GM18507 (cell line): ENCODE measurements at places on chromosomes 12 and 14.

DNA sequence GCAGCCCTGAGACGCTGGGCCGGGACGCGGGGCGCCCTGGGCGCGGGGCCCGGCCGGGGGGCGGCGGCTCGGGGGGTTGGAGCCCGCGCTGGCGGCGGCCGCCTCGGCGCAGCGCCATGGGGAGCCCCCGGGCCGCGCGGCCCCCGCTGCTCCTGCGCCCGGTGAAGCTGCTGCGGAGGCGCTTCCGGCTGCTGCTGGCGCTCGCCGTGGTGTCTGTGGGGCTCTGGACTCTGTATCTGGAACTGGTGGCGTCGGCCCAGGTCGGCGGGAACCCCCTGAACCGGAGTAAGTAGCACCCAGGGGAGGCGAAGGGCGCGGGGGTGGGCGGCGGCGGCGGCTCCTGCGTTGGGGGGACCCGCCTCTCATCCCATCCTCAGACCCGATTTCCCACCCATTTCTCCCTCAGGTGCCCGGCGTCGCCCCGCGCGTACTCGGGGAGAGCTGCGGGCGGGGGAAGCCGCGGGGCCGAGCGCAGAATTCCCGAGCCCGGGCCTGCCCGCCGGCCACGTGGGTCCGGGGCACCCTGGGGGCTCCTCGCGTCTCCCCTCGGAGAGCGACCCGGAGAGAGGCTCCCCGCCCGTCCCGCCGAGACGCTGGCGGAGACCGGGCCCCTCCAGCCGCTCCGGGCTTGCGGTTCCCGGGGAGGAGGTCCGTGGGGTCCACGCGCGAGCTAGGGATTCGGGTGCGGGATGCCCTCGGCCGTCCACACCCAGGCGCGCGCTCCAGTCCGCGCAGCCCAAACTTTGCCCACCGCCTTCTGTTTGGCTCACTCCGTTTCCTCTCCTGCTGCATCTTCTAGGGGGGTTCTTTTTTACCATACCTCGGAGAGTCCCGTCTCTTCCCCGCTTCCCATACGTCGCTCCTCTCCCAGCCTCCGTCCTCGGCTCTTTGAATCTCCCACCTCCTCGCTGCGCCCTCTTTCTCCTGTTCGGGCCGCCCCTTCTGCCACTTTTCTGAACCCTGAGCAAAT is 807 bp downstream of the B4GALNT3 start:
- no peak for DNase-seq

- no peak for DNase-seq
Measured at GRCh38 chr12:47986832-47987231, 17.4 kb downstream of the COL2A1 start.

- DNase-seq = no peak
Measured at GRCh38 chr14:76280221-76280620, 95.7 kb upstream of the ESRRB start.

GRCh38 chr12:13000925-13001774 is 1.1 kb upstream of the HEBP1 start:
- DNase-seq = no peak

- no peak for DNase-seq
Measured at GRCh38 chr12:104207416-104208205, 8.0 kb upstream of the TXNRD1 start.

GRCh38 chr12:97046901-97047300 is 139.8 kb downstream of the NEDD1 start:
- no peak for DNase-seq

GRCh38 chr12:80692114-80692513 is 15.3 kb upstream of the MYF6 start:
- DNase-seq = no peak

GRCh38 chr14:61585598-61586543 is 109.4 kb upstream of the HIF1A start:
- DNase-seq = no peak

DNA sequence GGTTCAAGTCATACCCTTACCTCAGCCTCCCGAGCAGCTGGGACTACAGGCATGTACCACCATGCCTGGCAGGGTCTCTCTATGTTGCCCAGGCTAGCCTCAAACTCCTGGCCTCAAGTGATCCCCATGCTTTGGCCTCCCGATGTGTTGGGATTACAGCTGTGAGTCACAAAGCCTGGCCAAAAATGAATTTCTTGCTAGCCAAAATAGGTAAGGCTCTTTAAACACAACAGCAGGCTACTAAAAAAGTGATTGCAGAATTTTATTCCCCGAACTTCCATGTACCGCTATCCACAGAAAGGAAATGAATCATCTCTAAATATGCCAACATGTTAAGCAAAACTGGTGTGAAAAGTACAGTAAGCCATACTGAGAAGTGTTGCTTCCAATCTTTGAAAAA is 50.6 kb downstream of the WDHD1 start:
- DNase-seq = no peak

GRCh38 chr12:101863981-101864380 is 13.4 kb upstream of the DRAM1 start:
- no peak for DNase-seq

DNA sequence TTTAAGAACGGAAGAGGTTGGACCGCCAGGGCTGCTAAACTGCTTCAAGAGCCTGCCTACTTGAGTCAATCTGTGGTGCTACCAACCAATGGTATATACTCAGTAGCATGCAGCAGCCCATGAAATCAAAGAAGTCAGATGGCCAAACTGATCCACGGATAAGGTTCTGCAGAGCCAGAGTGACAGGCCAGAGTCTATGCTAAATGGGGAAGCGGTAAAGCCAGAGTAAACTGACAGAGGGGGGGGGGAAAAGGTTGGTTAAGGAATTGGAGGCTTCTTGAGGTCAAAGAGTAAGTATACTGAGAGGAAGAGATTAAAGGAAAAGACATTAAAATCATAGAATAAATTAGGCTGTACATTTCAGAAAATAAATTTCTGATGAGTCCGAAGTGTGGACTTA is 15.4 kb upstream of the SLC6A13 start:
- DNase-seq = no peak

DNA sequence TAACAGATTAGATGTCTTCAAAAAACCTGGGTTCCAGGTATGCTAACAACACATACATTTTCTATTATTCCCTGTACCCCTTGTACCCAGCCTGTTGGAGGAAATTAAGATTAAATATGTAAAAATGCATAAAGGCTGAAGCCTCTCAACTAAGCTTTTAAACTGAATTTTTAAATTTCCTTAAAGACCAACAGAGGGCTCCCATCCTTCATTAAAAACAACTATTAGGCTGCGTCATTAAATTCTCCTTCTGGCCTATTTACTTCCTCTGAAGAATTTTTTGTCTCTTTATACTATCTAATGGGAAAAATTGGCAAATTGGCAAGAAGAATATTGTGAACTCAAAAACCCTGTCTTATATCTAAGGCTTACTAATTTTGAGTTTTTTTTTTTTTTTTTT is 21.8 kb downstream of the SENP1 start:
- DNase-seq = no peak

GRCh38 chr12:46578190-46578982 is 205.8 kb upstream of the SLC38A2 start:
- no peak for DNase-seq

DNA sequence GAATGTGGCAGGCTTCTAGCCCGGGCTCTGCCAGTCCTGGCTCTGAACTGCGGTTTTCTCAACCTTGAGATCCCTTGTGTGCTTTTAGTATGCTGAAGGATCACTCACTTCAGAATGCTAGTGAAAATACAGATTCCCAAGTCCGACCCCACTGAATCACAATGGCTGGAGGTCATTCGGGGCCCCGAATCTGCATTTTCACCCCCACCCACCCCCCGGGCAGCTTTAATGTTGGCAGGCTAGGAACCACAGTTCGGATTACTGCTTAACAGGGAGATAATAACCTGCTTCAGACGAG is 573 bp upstream of the SUSD6 start:
- DNase-seq = no peak

DNA sequence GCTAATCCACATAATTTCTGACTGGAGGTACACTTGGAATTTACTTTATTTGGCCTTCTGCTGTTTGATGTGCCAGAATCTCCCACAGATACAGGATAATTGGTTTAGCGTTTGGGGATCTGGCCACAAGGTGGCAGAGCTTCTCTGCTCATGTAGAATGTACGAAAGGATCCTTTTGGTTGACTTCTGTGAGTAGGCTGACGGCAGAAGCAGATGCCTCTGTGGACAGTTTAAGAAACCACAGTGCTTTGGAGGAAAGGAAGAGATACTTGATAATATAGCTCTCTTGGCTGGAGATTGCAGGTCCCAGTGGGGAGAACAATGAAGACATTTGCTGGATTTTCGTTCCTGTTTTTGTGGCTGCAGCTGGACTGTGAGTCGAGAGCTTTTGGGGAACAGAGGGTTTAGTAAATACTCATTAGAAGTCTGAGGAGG is 75.3 kb upstream of the OR4E1 start:
- no peak for DNase-seq

- no peak for DNase-seq
Measured at GRCh38 chr14:23310546-23310945, 3.9 kb downstream of the BCL2L2 start.

GRCh38 chr12:93025145-93026103 is 96.3 kb upstream of the EEA1 start:
- peak; percentile 22 for DNase-seq

- no peak for DNase-seq
Measured at GRCh38 chr14:100330388-100330931, 7.3 kb downstream of the SLC25A47 start.

DNA sequence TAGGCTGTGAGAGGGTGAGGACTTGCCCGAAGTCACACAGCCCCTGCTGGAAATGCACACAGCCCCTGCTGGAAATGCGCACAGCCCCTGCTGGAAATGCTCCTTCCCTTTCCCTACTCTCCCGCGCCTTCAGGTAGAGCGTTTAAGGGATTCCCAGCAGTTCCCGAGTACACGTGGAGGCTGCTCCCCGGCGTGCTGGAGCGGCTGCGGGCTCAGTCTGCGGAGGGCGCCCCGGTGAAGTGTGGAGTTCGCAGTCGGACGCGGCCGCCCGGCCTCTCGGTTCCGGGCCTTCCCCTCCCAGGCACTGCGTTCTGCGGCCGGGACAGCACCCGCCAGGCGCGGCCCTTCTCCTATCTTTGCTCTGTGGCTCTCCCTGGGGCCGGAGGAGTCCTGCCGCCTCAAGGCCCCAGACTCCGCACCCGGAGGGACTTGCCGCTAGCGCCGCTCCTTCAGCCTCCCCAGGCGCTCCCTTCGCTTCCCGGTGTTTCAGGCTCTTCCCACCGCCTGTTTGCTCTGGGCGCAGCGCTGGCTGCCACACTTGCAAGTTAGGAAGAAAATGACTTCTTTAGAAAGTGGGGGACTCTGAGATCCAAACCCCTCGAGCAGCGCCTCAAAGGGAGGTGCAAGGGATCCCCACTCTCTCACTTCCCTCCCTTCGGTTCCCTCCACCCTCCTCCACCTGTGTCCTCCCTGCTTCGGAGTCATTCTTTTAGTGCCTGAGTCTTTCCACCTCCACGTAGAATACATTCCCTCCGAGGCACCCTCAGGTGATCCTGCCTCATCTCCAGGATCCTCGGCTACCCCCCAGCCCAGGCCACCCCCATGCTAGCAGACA is 8.3 kb upstream of the TBX5 start:
- no peak for DNase-seq

- peak; percentile 29 for DNase-seq
Measured at GRCh38 chr14:24705840-24706239, 71.8 kb upstream of the GZMB start.

- no peak for DNase-seq
Measured at GRCh38 chr12:47979686-47980085, 16.3 kb downstream of the TMEM106C start.

DNA sequence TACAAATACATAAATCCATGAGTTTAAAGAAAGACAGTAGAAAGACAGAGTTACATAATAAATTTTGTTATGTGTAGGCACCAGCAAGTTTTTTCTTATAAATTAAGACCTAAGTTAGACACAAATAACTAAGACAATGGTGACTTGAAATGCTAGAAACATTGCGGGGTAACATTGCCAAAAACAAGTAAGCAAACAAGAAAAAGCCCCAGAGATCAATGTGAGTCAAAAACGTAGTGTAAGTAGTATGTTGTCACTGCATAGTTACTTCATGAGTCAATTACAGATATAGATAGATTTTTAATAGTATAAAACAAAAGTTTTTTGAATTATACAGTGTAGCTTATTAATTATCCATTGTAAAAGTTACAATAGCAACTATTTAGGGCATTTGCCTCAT is 83.4 kb downstream of the CNTN1 start:
- DNase-seq = no peak

- DNase-seq = no peak
Measured at GRCh38 chr14:68994056-68994455, 15.0 kb upstream of the ACTN1 start.

DNA sequence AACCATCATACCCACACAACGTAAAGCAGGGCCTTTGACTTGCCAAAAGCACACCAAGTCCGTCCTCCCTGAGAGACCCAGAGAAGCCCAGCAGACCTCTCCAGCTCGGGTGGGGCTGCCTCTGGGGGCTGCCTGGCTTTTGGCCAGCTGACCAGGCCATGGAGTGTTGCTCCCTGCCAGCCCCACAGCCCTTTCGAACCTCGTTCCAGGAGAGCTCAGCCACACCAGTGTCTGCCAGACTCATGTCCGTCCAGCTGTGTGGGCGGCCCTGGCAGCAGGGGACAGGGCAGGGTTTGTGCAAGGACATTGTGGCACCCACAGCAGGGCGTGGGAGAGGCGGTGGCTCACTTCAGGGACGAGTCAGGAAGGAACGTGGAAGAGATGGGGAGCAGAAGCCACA is 22.6 kb upstream of the IRF2BPL start:
- DNase-seq = no peak

DNA sequence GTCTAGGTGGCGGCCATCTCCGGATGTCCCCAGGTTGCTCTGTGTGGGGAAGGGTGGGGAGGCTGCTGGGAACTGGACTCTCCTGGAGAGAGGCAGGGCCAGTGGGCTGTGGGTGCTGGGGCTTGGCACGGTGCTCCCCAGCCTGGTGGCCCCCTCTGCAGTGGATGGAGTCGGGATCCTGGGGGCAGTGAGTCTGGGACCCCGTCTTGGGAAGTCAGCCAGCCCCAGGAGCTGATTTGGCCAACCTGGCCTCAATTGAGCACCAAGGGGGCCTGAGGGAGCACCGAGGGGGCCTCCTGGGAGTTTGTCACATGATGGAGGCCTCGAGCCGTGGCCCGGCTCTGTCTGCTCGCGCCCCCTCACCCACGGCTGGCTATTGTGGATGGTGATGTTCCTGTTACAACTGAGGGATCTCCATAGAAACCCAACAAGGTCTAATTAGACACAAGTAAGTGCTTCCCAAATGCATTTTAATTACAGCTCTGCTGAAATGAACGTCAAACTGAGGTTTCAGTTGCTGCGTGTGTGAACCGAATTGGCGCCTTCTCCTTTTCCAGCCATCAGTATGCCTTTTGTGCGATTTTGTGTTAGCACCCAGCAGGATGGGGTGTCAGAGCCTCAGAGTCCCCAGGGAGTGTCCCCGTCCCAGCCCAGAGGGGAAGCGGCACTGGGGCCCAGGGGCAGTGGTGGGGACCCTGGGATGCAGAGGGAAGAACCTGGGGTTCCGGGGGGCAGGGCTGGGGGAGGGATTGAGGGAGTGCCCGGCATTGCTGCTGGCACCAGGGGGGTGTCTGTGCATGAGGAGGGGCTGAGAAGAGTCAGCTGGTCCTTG is 71.8 kb downstream of the KIF26A start:
- no peak for DNase-seq

GRCh38 chr14:64506721-64507120 is 2.2 kb downstream of the ZBTB1 start:
- DNase-seq = no peak
